Stimulated activated CD8-positive, alpha-beta memory T cell treated with anti-CD3 and anti-CD28 coated beads, Interleukin-7, amount 100 ng/mL, for 4 hours (primary cell): ENCODE measurements at places on chromosomes 2 and 18.

GRCh38 chr2:217903142-217903858 lies 99.5 kb downstream of the TNS1 start:
- DNase-seq = no peak

GRCh38 chr2:30250421-30250820 lies 19.1 kb downstream of the LBH start:
- DNase-seq = no peak

DNA sequence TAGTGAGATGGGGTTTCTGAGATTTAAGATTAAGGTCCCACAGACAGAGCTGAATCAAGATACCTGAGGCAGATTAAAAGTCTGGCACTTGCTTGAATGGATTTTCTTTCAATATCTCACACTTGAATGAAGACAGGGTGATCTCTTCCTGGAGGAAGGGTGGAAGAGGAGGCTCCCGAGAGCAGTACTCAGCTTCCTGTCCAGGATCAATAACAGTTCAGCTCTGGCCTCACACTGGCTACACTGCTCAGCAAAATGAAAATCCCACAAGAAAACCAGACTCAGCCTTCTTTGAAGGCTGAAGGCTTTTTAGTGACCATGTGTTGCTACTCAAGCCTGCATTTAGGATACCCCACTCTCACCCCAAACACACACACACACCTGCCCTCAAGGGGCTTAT lies 11.1 kb downstream of the ARHGEF33 start:
- no peak for DNase-seq

DNA sequence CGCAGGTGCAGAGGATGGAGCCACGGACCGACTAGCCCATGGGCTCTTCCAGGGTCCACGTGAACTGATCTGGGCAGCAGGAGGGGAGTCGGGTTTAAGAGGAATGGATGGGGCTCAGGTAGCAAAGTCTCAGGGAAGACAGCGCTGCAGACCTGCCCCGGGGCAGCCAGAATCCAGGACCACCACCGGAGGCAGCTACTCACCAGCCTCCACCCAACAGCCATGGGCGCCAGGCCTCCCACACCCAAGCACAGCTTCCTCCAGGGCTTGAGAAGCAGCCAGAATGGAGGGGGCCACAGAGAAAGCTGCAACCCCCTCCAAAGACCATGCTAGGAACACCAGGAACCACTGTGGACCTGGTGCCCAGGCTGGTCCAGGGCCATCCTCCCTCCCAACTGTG lies 164.3 kb downstream of the TWIST2 start:
- no peak for DNase-seq

DNA sequence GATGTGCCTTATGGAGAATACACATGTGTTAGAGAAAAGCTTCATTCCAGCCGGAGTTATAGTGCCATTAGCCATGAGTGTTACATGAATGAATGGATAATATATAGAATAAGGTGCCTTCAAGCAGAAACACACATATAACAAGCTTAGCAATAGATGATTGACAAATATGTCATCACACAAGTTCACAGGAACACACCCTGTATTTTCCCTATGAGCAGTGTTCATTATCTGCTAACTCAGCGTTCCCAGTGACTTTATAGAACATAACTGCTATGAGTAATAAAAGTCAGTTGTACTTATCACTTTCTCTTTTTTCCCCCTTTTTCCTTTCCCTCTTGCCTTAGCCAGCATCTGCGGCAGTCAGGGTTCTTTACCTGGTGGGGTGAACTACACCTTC lies 65.1 kb downstream of the TIMM21 start:
- no peak for DNase-seq

DNA sequence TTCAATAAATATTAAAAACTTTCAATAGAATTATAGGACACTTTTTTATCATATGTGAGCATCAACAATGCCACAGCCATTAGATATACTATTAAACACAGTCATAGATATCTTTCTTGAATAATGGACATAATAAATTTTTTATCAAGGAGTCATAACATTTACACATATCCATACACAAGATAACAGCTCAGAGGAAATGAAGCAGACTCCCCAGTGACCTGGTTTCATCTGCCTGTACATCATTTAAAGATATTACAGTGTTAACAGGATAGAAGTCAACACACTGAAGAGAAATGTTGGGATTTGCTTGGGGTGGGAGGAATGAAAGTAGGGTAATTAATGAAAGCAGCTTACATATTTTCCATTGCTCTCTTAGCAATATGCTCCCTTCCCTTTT lies 5.1 kb downstream of the SCG2 start:
- no peak for DNase-seq

DNA sequence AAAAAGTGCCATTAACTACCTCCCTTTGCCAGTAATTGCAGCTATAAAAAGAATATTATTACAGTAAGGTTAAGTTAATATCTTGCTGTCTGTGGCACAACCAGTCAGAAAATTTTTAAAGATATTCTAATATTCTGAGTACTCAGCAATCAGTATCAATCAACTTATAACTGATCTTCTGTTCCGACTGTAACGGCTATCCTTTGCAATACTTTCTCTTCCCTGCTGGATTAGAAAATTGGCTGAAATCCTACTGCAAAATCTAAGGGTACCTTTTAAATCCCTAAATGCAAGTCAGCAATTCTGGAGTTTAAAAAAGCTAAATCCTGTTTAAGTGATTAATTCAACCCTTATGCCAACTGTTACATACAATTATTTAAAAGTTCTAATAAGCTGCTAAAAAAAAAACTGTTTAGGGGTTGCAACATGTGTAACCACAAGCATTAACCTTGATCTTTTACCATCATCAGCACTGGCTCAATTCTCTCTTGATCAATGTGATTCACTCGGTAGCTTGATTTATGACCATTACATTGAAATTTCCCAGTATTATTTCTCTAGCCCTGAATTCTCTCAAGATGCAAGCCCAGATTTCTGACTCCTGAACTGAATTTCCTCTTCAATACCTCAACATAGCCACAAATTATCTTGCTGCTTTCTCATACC lies 20.5 kb downstream of the GAREM1 start:
- no peak for DNase-seq

DNA sequence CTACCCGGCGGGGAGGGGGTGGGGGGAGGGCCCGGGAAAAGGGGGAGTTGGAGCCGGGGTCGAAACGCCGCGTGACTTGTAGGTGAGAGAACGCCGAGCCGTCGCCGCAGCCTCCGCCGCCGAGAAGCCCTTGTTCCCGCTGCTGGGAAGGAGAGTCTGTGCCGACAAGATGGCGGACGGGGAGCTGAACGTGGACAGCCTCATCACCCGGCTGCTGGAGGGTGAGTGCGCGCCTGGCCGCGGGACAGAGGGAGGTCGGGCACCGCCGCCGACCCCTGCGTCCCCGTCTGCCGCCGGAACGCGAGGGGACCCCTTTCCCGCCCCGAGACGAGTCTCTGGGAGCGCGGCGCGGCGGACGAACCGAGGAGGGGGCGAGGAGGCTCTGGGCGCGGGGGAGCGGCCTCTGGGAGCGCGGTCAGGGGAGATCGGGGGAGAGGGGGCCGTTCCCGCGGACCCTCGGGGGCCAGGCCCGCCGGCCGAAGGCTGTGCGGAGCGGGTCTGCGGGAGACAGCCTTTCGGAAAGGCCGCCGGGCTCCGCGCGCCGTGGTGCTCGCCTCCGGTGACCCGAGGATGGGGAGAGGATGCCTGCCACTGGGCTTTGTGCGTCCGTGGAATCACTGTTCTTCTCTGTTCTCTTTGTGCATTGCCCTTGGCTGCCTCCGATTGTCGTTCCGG lies 463 bp downstream of the PPP1CB start:
- DNase-seq = no peak

GRCh38 chr2:219218217-219218731 lies 484 bp downstream of the ABCB6 start:
- DNase-seq = no peak

- no peak for DNase-seq
These were observed 25.5 kb upstream of the GNAL start for GRCh38 chr18:11663439-11664029.

- no peak for DNase-seq
These were observed 56.2 kb downstream of the ITSN2 start for GRCh38 chr2:24304098-24304497.

- no peak for DNase-seq
These were observed 659 bp upstream of the COX5B start for GRCh38 chr2:97645112-97645694.

- DNase-seq = no peak
These were observed 36.8 kb upstream of the UNC80 start for GRCh38 chr2:209734805-209735204.

DNA sequence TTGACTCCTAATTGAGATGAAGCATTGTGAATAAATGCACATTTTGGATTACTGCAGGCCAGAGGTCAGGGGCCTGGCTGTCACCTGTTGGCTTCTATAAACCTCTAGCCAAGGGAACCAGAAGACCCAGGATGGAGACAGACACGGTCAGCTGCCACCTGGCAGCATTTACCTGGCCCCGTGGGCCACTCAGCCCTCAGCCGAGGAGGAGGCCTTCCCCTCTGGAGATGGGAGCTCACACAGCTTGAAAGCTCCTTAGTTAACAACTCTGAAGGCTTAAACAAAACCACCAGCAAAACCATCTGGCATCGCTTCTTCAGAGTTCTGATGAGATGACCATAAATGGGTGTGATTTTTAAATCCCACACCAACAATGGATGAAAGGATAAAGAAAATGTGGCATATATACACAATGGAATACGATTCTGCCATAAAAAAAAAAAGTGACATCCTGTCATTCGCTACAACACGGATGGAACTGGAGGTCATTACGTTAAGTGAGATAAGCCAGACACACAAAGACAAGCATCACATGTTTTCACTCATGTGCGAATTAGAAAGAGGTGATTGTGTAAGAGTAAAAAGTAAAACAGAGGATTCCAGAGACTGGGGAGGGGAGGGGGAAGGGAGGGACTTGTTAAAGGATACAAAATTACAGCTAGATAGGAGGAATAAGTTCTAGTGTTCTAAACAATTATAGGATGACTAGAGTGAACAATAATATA lies 218.4 kb downstream of the TMEM163 start:
- DNase-seq = no peak

DNA sequence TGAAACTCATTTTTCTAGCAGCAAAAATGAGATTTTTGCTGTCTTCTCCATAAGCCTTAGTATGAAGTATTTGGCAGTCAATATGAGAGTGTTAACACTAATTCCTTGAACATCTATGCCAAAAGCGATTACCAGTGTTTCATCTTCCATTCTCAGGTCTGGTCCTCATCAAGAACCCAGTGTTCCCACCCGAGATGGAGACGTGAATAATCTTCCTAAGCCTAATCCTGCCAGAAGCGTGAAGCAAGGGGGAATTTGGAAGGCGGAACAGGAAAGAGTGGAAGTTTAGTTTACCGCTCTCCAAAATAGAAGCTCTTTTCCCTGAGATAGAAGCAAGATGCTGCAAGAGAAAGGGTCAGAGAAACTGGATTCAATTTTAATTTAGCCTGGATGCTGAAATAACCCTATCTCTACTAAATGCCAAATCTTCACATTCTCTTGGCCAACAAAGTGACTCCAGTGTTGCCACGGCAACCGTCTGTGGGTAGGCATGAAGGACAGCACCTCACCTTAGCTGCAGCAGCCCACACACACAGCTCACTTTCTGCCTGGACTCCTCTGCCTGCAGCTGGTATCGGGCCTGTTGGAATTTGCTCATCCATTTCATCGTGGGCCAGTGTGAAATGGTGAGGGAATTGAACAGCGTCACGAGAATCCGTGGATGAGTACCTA lies 711.1 kb downstream of the CBLN2 start:
- no peak for DNase-seq

DNA sequence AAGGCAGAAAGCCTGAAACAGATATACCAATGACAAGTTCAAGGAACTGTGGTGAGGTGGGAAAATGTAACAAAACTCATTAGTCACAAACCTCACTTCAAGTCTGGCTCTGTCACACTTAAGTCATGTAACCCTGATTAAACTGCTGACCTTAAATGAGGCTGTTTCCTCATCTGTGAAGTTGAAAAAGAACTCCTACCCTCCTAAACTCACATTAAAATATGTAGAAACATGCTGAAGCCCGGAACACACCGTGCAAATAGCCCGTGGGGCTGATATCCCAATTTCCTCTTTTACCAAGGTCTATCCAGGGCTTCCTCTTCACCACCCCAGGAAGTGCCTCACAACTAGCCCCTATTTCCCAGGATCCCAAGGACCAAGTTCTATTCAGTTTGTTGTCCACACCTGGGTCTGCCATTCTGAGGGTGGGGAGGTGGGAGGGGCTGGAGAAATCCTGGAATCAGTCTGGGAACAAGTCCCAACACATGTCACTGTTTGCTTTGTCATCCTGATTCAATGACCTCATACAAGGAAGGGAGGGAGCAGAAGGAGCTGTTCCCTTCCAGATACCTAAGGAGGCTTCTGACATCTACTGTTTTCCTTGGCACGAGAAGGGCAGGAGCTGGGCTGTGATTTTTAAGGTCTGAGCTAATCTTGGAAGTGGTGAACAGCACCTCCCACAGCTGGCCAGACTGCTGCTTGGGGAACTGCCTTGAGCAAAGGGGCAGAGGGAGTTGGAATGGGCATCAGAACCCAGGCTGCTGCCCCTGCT lies 42.3 kb downstream of the SLC4A1AP start:
- DNase-seq = no peak

DNA sequence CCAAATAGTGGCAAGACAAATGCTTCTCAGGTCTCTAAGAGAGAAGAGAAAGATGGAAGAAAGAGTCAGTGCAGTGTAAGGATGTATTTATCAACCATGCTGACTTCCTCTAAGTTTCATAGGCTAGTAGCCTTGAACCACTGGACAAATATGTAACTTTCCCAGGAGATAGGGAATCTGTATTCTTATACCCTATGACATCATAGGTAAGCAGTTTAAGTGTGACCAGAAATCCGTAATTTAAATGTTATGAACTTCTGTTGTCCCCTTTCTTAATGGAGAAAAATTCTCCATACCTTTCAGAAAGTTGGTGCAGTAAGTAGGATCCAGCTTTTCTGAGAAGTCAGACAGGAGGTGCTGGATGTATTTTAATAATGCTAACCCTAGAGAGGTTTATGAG lies 256.2 kb downstream of the LNPK start:
- no peak for DNase-seq

DNA sequence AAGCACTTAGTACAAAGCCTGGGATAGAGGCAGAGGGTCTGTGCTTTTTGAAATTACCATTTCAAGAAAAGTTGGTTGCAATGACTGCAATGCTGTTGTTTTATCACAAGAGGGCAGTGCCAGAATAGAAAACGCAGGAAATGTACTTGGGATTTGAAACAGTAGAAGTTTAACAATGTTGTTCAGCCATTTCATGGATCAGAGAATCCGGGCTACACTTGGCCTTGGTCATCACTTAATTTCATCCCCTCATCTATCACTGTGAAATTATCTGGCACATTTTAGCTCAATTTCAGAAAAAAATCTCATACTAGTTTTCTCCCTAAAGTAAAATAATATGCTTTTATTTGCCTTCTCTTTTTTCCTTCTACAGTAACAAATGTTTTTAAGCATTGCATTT lies 70.8 kb downstream of the RAPGEF4 start:
- DNase-seq = no peak

DNA sequence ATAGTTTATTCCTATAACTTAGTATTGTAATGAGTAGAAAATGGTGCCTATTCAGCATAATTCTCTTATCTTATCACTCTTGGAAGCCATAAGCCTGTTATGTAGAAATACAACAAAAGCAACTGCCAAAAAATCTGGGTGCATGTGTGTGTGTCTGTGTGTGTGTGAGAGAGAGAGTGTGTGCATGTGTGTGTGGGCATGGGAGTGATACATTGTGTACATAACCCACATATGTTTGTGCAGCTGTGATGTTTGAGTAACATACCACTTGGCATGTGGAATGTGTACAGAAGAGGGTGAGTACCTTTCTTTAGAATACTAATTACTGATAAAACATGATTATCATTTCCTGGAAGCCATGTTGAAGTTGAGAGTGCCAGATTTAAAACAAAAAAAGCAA lies 642.3 kb upstream of the SYT4 start:
- no peak for DNase-seq
